ENCODE measurements at places on chromosomes 4 and X.

GRCh38 chr4:4681653-4682052 is 139.8 kb upstream of the STX18 start:
- no peak for DNase-seq

DNA sequence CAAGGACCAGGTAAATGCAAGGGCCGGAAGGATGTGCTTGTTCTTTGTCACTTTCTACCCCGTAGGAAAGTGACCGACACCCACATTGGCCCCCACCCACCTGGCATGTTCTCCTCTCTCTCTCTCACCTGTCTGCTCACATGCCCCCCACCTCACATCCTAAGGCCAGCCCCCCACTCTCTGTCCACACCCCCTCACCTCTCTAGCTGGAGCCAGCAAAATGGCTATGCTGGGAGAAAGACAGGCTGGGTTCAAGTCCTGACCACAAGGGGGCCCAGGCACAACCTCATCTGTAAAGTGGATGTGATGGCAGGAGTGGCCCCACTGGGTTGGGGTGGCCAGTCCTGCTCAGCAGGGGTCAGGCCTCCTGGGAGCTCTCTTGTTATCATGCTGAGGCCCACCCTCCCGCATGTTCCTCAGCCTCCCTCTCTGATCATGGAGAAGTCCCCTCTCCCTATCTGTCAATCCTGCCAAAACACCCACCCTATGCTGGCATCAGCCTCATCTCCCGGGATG is 1.7 kb upstream of the PPP2R2C start:
- peak; percentile 3 for DNase-seq

DNA sequence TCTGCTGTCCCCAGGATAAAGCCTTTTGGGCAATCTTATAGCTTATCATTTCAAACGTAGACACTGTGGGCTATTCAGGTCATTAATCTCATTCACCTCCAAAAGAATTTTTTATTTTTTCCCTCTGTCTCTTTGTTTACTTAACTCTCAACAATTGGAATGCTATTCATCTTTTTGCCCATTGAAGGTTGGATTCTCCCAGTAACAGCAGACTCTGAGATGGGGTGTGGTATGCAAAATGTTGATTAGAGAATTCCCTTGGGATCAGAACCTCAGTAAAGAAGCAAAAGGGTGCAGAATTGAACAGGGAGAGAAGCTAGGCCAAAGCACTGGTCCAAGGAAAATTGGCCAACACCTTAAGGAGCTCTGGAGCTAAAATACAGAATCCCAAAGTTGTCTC is 60.4 kb downstream of the CAMK2D start:
- DNase-seq: no peak

GRCh38 chr4:142567620-142568451 is 278.3 kb downstream of the INPP4B start:
- no peak for DNase-seq

GRCh38 chrX:153818571-153819383 is 11.6 kb downstream of the PDZD4 start:
- DNase-seq: peak; percentile 66
